ENCODE measurements at places on chromosomes 13 and 19.

GRCh38 chr13:36875961-36876360 is 44.1 kb downstream of the SMAD9 start:
- no peak for DNase-seq

DNA sequence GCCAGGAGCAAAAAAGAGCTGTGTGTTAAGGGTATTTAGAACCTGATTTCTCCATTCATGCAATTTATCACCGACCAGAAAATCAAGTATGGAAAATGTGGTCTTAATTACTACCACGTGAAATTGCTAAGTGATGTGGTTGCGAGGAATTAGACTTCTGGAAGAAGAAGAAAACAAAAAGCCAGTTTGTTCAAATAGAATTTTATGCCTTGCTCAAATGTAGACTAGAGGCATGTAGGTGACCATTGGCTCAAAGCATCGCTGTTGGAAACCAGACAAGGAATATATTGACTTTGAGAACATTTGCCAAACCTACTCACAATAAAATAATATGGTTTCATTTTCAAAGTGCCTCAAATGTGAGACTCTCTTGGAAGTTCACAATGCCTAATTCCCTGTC is 57.3 kb upstream of the LRCH1 start:
- DNase-seq: no peak

- no peak for DNase-seq
Measured at GRCh38 chr13:113150550-113151365, 7.7 kb upstream of the PROZ start.

DNA sequence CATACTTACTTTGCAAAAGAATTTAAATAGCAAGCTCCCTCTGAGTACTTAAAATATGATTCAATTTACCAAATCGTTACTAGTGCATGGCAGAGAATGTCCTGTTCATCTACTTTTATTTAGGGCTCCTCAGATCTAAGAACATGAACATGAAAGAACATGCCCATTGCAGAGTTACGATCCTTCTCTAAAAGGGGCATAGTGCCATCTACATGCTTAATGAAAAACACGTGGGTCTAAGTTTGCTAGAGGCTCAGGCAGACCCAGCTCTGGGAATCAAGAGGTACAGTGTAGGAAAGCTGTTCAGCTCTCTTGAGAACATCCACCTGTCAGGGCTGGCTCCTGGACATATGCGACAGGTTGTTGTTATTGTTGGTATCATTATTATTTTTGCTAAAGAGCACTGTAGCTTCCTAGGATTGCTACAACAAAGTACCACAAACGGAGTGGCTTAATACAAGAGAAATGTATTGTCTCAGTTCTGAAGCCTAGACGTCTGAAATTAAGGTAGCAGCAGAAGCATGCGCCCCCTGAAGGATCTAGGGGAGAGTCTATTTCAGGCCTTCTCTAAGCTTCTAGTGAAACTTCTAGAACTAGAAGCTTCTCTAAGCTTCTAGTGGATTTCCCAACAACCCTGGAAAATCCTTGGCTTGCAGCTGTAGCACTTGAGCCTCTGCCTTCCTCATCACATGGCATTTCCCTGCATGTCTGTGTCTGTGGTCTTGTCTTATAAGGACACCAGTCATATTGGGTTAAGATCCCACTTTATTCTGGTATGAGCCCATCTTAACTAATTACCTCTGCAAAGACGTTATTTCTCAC is 133.9 kb downstream of the DCT start:
- DNase-seq: peak; percentile 50

DNA sequence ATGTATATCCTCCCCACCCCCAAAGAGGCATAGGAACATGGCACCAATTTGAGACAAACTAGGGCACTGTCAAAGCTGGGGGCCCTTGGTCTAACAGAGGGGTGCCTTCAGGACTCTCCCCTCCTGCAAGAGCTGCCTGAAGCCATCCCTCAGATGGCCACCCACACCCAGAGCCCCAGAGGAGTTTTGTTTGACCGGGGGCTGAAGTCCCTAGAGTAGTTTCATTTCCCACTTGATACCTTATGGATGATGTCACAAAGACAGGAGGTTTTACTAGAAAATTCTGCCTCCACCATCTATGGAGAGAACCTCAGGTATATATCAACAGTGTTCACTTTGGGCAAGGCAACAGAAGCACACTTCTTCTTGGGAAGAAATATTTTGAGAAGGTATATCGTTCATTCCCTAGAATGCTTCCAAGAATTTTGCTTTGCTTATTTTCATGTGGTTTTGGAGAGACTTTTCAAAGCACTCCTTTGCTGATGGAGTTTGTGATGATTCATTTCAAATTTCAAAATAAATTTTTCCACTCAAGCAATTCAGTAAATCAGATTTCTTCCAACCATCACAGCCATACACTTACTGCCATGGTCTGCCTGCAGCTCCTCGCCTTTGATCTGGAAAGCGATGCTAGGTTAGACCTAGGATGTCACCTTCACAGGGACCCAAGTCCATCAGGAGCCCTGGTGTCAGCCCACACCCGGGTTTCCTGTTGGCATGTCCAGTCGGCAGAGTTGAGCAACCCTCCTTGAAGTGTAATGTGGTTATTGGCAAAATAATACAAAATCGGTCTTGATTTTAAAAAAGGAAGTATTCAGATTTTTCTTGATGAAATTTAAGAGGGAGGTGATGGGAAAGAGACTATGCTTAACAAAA is 207.0 kb downstream of the SHISA2 start:
- no peak for DNase-seq

- no peak for DNase-seq
Measured at GRCh38 chr13:114309806-114310410, 4.4 kb upstream of the CHAMP1 start.

DNA sequence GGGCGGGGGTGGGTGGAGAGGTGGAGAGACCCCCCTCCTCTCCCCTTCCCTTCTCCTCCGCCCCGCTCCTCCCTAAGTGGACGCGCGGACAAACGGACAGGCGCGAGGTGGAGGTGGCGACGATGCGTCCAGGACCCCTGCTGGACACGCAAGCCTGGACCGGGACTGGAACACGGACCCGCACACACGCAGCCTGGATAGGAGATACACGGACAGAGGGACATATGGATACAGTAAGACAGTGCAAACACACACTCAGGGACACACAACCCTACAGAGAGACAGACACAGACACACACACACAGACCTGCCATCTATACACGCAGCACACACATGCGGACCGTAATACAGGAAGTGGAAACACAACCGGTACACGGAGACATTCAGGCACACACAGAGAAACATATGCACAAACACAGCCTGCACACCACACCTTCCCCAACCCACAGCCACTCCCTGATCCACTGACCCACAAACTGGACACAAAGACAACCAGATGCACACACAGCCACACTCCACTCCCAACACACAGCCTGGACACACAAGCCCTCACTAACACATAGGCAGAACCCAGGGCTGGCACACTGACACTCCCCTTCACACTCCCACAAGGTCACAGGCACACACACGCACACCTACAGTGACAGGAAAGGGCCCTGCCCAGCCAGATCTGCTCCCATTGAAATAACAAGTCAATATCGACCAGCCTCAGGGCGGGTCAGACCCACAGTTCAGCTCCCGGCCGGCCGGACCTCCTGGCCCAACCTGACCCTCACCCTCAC is 696 bp upstream of the ERFL start:
- peak; percentile 54 for DNase-seq

DNA sequence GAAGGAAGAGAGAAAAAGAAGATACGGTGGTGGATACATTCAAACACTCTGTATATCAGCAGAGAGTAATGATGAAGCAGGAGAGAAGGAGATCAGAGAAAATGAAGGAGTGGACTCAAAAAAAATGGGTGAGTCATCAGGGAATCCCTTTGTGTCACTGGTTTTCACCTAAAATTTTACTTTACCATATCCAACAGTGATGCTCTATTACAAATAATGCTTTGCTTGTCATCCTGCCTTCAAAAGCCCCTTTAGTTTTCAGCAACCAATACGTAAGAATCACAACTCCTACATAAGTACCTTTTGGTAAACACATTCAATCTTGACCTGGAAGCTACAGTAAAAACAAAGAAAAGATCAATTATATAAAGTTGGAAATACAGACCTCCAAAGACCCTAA is 88.8 kb downstream of the ENOX1 start:
- DNase-seq: no peak

- no peak for DNase-seq
Measured at GRCh38 chr13:92137520-92137919, 739.1 kb downstream of the GPC5 start.

GRCh38 chr19:33064792-33065550 is at the start of gene RHPN2:
RHPN2 (minus strand) TSS chr19:33064888; CDS start chr19:33064852, 36 bp downstream.
- peak; percentile 11 for DNase-seq

- DNase-seq: no peak
Measured at GRCh38 chr19:51621178-51621577, 9.0 kb downstream of the SIGLEC5 start.

DNA sequence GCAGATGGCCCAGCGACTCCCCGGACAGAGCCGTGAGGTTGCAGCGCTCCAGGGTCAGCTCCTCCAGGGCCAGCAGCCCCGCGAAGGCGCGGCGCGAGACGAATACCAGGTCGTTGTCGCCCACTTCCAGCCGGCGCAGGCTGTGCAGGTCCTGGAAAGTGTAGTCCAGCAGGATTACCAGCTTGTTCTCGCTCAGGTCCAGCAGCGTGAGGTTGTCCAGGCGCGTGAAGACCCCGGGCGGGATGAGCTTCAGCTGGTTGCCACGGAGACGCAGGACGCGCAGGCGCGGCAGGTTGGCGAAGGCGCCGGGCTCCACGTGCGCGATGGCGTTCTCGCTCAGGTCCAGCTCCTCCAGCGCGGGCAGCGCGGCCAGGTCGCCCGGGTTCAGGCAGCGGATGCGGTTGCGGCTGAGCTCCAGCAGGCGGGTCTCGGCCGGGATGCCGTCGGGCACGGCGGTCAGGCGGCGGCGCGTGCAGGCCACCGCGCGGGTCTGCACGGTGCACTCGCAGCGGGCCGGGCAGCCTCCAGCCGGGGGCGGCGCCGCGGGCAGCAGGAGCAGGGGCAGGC is 9.3 kb upstream of the PEAK3 start:
- no peak for DNase-seq

DNA sequence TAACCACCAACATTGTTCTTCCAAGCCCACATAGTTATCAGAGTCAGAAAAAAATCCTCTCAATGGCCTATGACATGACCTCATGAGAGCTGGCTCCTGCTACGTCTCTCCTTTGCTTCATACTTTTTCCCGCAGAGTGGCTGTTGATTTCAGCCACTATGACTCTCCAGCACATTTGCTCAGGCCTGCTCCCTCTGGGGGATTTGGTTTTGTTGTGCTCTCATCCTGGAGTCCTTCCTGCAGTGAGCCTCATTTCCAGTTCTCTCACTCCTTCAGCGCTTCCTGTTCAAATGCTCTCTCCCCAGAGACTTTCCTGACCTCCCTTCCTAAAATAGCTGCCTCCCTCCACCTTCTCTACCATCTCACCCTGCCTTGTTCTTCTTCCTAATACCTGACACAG is 72.0 kb upstream of the USP29 start:
- DNase-seq: no peak

- DNase-seq: no peak
Measured at GRCh38 chr19:58560921-58561320, 2.5 kb upstream of the UBE2M start.

DNA sequence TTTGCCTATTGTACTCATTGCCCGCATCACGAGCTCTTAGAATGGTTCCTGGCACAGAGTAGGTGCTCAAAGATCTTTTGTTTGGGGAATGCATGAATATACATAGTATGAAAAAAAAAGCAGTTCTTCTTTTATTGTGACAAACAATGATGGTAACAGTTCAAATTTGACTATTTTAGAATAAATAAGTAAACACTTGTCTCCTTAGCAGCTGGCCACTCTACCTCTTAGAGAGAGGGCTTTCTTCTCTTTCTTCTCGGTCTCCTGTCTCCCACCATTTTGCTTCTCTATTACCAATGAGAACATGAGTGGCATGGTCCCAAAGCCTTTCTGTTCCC is 639 bp upstream of the SLAIN1 start:
- no peak for DNase-seq

- DNase-seq: no peak
Measured at GRCh38 chr13:59458908-59459579, 704.7 kb downstream of the DIAPH3 start.

DNA sequence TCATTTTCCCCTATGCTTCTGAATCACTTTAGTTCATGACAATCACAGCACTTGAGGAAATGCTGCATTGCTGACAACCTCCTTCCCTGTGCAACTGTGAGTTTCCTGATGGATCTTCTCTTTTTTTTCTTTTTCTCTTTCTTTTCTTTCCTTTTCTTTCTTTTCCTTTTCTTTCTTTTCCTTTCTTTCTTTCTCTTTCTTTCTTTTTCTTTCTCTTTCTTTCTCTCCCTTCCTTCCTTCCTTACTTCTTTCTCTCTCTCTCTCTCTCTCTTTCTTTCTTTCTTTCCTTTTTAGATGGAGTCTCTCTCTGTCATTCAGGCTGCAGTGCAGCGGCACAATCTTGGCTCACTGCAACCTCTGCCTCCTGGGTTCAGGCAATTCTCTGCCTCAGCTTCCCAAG is 247.9 kb upstream of the HTR2A start:
- no peak for DNase-seq

DNA sequence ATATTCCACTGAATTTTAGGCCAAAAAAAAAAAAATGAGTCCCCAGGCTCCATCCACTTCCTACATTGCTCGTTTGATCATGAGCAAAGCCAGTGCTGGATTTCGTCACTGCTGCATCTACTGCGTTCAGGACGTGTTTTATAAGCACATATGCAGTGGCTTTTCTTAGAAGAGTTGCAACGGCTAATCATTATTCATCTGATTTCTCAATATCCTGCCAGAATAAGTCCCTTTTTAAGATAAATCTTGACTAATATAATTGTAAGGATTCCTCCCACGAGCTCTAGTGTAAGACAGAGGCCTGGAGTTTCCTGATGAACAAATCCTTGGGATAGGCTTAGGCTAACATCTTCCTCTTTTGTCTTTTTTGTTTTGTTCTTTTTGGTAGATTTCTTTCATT is 19.5 kb downstream of the FAM124A start:
- DNase-seq: no peak

GRCh38 chr19:3656073-3656746 is 29.6 kb upstream of the CACTIN start:
- no peak for DNase-seq

DNA sequence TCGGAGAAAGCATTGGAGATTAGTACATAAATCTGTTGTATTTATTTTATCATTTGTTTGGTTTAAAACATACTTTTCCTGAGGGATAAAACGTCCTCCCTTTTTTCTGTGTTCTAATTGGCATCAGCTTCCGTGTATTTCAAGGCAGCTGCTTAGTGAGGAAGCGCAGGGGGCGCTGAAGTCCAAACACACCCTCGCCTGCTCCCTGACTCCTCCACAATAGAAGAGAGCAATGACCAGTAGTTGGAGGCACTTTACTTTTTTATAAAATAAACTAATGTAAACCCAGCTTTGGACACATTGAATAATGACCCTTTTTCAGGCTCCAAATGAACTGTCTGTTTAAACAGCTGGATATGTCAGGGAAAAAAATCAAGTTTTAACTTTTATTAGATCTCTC is 79.9 kb downstream of the RNASEH2B start:
- no peak for DNase-seq

- DNase-seq: no peak
Measured at GRCh38 chr19:6340493-6341201, 7.2 kb upstream of the ACER1 start.

Measured in CD4-positive, alpha-beta memory T cell (primary cell).